ENCODE measurements at places on chromosomes 2 and 18.

DNA sequence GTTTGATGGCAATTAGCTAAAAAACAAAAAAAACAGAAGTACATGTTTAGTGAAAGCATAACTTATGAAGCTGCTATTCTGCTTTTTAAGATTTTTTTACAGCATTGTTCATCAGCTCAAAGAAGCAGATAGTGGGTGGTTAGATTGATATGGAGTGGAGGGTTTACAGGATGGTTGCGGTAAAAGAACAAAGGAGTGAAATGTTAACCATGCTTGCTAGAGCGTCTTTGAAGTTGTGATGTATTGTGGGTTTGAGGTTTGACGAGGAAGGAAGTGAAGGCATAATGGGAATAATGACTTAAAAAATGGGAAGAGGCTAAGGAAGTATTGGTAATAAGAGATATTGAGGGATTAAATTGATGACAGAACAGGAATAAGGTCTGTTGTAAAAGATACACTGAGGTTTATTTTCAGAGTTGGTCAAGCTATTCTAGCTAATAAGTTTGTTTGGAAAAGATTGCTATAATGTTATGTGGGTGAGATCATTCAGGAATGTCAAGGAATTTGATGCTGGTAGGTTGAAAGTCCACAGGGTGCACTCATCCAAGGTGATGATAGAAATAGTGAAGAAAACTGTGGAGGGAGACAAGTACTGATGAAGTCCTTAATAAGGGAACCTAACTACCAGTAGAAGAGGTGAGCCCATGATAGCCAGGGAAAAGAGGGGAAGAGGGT is 14.6 kb downstream of the SPOPL start:
- no peak for DNase-seq

DNA sequence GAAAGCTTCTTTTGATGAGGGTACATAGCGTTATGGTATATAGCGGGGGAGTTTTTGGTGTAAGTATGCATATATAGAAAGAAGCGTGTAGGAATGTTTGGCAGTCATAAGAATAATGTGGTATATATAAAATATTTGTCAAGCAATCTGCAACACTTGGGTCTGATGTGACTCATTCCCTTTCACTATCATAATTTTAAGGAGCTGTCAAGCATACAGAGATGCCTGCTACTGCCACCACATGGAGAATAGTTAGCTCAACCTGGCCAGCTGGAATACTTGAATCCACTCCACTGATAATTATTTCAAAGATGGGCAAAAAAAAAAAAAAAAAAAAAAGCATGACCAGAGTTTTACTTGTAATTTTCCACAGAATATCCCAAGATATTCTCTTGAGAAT is 559.8 kb upstream of the REG3G start:
- DNase-seq: no peak

GRCh38 chr2:177394594-177394973 is 2.0 kb downstream of the AGPS start:
- DNase-seq: no peak

DNA sequence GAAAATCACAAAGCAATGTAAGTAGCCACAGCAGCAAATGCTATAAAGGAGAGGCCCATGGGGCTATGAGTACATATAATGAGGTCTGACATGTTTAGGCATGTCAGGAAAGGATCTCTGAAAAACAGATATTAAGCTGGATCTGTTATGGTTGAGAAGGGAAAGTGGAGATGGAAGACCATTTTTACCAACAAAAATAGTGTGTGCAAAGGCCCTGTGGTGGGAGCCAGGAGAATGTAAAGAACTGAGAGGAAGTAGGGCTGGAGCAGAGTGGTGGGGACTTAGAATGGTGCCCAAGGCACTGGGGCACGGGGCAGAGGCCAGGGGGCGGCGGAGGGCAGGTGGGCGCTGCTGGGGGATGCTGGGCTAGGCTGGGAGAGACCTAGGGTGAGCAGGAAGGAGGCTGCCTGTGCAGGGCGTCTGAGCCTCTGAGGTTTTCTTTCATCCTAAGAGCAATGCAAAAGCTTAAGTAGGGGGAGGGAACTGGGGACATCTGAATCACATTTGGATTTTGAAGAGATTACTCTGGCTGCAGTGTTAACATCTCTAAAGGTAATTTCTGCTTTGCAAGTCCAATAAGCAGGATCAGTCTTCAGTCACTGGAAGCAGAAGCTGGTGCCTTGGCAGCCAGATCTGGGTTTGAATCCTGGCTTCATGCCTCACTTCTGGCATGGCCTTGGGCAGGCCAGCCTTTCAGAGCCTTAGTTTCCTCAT is 4.9 kb upstream of the AGFG1 start:
- no peak for DNase-seq

- DNase-seq: no peak
Observed at GRCh38 chr2:46574457-46575355, 95.3 kb downstream of the TMEM247 start.
